LHCN-M2 (cell line): ENCODE measurements at places on chromosomes 3 and 15.

DNA sequence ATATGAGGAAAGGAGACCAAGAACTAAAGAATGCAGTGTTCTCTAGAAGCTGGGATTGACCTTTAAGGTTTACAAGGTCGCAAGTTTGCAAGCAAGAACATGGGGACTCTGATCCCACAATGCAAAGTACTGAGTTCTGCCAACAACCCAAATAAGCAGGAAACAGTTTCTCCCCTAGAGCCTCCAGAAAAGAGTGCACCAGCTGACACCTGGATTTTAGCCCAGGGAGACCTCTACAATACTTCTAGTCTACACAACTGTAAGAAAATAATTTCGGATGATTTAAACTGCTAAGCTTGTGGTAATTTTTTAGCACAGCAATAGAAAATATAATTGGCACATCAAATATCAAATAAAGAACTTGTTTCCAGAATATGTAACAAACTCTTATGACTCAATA lies 46.4 kb downstream of the EHHADH start:
- DNase-seq: no peak

DNA sequence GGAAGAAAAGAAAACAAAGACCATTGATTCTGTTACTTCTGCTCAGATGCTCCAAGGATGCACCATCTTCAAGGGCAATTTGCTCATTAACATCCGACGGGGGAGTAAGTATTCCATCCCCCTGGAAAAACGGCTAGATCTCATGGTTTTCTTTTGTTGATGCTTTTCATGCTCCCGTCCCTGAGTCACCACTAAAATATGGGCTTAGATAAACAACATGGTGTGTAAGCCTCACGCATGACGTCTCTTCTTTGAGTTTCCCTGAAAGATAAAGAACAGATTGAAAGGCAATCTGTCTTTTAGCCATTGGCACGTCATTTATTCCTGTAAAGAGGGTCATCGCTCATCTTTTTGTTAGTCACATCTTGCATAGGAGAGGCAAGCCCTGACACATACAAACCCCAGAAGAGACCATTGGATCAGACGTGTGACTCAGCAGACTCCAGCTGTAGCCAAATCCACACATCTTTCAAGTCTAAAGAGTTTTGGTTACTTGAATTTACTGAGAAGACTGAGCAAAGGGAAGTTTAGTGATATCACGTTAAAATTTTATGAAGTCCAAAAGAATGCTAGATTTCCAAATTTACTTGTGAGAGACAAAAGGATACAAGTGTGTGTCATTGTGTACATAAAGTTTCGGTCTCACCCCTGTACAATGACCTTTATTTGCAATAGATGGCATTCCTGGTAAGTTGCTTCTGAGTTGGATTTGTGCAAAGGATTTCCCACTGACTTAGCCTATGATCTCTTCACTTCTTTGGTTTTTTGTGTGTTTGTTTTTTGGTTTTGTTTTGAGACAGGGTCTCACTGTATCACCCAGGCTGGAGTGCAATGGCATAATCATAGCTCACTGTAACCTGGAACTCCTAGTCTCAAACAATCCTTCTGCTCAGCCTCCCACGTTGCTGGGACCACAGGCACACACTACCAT lies 110.5 kb downstream of the PGPEP1L start:
- peak; percentile 99 for DNase-seq

DNA sequence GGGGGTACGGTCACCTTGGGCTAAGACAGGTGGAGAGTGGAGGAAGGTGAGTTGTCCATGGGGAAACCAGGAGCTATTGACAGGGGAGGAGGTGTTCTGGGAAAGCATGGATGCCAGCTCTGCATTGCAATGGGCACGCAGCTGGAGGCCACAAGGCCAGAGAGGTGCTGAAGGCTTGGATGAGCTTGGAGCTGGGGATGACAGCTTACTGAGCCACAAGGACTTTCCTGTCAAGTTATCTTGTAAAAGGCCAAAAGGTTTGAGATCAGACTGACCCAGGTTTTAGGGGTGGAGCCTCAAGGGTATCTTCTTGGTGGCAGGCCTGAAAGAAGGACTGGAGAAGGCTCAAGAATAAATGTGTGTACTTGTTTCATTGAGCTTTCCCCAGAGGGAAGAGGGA lies 115.2 kb downstream of the ASB7 start:
- no peak for DNase-seq

GRCh38 chr3:42961633-42962032 lies 17.5 kb upstream of the GASK1A start:
- DNase-seq: peak; percentile 36

GRCh38 chr15:99818872-99819271 lies 85.6 kb upstream of the LYSMD4 start:
- DNase-seq: no peak
